NCI-H524 treated with DMSO at 0.1 percent for 48 hours (cell line): ENCODE measurements at places on chromosomes 2 and 18.

DNA sequence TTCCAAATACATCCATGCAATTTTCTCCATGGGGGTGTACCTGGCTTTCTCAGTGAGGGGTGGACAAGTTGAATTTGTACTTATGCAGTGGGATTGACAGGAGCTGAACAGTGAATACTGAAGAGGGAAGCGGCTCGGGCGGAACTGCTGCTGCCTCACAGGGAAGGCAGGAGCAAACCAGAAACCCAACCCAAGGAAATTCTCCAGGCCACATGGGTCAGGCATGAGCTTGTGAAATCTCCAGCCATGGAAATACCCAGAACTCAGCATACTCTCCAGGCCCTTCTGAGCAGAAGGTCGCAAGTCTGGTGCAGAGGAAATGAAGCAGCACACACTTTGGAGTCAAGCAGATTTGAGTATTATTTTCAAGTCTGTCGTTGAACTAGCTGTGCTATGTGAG lies 26.5 kb upstream of the INO80C start:
- DNase-seq, result no peak

DNA sequence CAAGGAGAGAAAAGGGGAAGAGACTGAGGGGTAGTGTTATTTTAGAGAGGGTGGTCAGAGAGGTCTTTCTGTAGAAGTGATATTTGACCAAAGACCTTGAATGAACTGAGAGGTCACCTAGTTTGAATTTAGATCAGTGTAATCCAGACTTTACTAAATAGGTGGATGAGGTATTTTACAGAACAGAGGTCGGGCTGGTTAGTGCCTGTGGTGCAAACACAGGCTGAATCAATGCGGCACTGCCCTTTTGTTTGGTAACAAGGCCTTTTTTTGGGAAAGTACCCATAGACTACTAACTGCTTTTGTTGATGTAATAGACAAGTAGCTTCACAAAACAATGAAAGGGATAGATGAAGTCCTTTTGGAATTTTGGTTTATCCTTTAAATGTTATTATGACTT lies 15.9 kb downstream of the RAPGEF4 start:
- no peak for DNase-seq

DNA sequence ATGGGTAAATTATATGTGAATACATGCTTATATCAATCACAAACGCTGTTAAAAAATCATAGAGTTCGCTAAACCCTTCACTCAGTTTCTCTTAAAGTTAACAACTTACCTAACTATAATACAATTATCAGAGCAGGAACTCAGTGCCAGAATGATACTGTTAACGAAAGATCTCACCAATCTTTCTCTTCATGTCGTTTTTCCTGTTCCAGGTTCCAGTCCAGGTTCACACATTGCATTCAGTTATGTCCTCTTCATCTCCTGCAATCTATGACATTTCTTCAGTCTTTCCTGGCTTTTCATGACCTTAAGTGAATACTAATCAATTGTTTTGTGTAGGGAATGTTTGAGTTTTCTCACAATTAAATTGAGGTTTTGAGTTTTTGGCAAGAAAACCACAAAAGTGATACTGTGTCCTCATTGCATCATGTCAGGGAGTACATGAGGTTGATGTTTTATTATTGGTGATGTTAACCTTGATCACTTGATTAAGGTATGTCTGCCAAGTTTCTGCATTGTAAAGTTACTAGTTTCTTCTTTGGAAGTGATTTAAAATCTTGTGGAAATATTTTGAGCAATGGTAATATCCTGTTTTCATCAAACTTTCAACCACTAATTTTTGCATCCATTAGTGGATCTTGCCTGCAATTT lies 131.9 kb downstream of the ESCO1 start:
- DNase-seq, result no peak

DNA sequence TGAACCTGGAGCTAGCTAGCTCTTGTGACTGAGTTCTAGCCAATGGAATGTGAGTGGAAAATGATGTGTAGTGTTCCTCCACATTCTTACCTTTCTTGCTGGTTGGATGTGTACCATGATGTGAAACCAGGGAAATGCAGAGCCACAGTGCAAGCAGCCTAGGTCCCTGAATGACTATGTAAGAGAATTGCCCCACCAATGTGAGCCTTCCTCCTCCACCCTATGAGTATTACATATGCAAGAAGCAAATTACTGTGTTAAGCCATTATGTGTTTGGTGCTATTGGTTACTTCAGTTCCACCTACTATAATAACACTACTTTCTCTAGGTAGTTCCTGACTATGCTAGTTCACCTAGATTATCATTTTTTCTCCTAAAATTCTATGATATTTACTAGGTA lies 39.6 kb downstream of the LCLAT1 start:
- DNase-seq, result no peak

DNA sequence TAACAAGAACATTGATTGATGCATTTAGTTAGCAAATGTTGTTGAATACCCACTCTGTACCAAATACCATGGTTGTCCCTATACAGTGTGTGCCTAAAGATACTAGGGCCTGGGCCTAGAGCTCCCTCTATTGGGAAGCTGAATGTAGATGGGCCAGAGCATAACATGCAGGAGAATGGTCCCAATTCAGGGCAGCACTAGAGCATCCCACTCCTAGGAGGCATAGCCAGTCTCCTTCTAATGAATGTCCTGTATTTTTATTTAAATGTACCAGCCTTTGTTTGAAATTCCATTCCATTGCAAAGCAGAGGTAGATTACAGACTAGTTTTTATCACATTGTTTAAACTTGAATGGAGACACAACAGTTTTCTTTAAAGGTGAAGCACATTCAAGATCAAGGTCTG lies 90.6 kb downstream of the FEZ2 start:
- peak; percentile 4 for DNase-seq

DNA sequence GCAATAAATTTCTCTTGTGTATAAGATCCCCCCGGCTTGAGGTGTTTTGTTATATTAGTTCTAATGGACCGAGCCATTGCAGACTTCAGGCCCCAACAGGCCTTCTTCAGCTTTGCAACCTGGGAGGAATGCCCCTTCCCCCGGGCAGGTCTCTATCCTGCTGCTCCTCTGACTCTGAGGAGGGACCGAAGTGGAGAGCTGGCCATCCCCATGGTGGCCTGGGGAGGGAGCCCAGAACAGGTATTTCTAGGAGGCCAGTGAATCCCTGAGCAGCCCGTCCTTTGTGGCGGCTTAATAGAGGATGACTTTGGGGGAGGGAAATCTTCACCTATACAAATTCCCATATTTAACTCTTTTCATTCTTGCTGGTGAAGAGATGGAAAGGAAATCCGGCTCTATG lies 715.8 kb upstream of the SOX11 start:
- DNase-seq, result no peak

DNA sequence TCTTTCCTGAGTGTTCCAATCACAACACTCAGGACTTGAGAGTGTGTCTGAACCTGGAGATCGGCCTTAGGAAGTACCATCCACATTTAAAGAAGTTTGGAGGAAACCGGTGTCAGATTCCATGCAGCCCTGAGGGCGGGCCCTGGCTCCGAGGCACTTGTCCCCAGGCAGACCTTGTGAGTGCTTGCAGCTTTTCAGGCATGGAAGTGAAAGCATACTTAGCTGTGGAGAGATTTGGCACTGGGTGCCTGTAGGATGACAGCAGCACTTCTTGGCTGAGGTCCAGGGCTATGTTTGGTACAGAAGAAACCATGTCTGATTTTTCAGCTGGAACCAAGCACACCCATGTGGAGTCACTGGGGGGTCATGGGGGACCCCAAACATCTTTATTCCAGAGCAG lies 230.8 kb downstream of the SEPTIN10 start:
- DNase-seq, result no peak

GRCh38 chr18:56444201-56444600 lies 194.2 kb downstream of the TXNL1 start:
- no peak for DNase-seq

GRCh38 chr2:221896505-221897151 lies 324.5 kb upstream of the EPHA4 start:
- DNase-seq, result no peak

GRCh38 chr18:47898055-47898454 lies 32.4 kb downstream of the SMAD2 start:
- no peak for DNase-seq

GRCh38 chr2:57370882-57371585 lies 675.6 kb upstream of the VRK2 start:
- DNase-seq, result no peak

GRCh38 chr18:32318581-32318980 lies 128.7 kb downstream of the MEP1B start:
- DNase-seq, result no peak

- no peak for DNase-seq
These were observed 113.1 kb downstream of the DDX1 start for GRCh38 chr2:15704788-15705115.

GRCh38 chr18:22110461-22110924 lies 58.9 kb upstream of the GATA6 start:
- peak; percentile 71 for DNase-seq

- DNase-seq, result no peak
These were observed 263.4 kb downstream of the PTPRM start for GRCh38 chr18:7830468-7830867.

GRCh38 chr18:2902327-2902726 lies 55.5 kb downstream of the EMILIN2 start:
- no peak for DNase-seq

- no peak for DNase-seq
These were observed 201.0 kb downstream of the GBX2 start for GRCh38 chr2:235966932-235967757.

DNA sequence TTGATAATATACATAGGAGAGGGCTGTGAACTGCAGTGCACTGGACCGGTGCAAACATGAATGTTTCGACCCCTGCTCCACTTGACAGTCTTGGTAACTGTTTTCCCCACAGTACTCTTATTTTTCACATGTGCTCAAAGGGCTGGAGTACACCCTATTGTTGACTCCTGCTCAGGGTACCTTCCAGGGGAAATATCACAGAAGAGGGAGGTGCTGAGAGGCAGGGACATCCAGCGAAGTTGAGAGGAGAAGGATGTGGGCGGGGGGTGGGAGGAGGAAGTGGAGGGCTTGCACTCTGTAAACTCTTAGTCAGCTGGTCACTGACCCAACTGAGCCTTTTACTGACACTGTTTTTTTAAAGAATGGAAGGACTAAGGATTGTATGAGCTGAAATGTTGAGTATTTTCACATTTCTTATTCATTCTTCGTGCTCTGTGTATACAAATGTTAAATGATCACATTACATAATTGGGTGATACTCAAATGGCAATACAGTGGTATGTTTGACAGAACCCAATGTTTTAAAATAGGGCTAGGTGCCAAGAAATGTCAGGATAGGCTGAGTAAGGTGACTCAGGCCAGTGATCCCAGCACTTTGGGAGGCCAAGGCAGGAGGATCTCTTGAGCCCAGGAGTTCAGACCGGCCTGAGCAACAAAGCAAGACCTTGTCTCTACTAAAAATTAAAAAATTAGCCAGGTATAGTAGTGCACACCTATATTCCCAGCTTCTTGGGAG lies 10.0 kb downstream of the INPP4A start:
- no peak for DNase-seq

DNA sequence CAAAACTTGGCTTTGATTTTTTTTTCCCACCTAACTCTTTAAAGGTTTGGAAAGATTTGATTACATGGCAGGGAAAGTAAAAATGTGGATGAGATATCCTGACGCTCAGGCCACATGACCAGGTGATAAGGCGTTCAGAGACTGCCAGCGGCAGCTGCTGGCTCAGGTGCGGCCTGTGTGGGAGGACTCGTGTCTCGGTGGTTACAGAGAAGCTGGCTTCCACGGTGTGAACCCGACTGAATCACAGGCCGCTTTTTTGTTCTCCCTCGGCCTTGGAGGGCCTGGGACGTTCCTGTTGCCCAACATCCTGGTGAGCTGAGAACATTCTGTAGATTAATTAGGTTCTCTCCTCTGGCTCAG lies 124.2 kb upstream of the ZNF516 start:
- no peak for DNase-seq

DNA sequence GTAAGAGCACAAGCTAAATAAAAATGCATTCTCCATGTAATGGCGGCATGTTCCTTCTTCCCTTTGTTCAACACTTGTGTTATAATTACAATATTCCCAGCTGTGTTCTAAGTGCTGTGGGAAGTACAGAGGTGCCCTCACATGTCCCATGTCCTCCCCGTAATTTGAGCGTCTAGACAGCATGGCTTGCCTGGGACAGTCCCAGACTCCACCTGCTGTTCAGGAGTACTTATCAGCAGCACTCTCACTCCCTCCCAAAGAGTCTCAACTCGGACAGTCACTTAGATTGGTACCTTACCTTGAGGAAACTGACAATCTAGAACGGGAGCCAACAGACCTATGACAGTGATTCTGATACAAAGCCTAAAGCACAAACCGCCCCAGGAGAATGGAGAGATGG lies 370.5 kb downstream of the EIPR1 start:
- DNase-seq, result no peak

DNA sequence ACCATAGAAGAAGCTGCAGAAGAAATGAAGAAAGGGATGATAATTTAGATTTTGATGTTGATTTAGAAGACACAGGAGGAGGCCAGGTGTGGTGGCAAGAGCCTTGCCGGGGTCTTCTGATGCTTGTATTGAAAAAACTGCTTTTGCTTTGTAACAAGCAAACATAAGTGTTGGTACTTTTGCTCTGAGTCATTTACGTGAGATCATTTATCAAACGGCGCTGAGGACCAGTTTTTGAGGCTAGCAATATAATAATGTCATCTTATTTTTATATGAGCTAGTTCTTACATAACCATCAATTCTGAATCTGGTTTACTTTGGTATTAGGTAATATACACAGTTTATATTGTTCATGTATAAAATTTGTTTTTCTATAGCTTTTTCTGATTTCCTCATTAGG lies 30.6 kb downstream of the SPTBN1 start:
- no peak for DNase-seq

GRCh38 chr2:151085181-151085611 lies 176.5 kb downstream of the RBM43 start:
- no peak for DNase-seq

DNA sequence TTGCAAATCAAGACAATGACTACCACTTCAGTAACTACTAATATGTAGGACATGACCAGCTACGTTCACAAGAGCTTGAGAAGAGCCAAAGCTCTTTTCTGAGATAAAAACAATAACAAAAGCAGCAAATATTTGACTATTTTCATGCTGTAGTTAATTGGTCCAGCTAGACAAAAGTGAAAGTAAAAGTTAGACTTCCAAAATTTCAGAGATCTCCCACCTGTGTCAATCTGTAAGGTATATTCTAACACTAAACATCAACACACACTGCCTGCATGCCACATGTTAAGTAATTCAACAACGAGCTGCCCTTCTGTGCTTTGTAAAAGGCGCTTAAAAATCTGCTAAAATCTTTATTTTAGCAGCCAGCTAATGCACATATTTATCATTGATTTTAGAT lies 185.9 kb downstream of the SLC39A10 start:
- no peak for DNase-seq

DNA sequence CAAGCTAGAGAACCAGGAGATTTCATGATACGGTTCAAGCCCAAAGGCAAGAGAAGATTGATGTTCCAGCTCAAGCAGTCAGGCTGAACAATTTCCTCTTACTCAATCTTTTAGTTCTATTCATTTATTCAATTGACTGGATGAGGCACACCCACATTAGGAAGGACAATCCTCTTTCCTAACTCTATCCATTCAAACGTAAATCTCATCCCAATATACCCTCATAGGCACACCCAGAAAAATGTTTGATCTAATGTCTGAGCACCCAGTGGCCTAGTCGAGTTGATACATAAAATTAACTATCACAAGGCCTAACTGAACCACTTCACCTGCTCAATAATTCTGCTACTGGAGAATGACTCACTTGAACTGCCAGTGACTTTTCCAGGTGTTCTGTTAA lies 180.7 kb downstream of the RAD51AP2 start:
- DNase-seq, result no peak

GRCh38 chr2:239245872-239246721 lies 154.7 kb downstream of the HDAC4 start:
- no peak for DNase-seq

GRCh38 chr2:173400760-173401159 lies 46.1 kb downstream of the CDCA7 start:
- peak; percentile 14 for DNase-seq

GRCh38 chr2:234823877-234824376 lies 127.9 kb upstream of the SH3BP4 start:
- no peak for DNase-seq
